Stimulated activated CD4-positive, alpha-beta T cell treated with anti-CD3 and anti-CD28 coated beads, Interleukin-2, amount 100 ng/mL, for 24 hours (primary cell): ENCODE measurements at places on chromosomes 3 and 15.

DNA sequence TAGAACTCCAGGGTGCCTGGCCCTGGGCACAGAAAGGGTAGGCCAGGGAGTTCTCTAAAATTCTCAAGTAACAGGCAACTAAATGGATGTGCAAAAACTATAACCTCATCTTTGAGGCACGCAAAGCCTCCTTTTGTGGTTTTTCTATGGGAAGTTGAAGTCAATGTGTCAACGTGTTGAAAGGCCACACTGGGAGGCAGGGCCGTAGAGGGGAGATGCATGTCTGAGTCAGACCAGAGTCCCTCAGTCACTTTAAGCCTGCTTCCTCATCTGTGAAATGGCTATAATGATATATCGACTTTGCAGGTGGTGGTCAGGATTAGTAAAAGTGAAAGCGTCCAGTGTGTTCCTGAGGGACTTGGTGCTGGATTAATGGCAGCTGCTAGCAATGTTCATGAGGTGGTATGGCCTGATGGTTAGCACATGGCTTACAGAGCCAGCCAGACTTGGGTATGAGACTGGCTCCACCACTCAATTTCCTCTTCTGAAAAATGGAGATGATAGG lies 17.0 kb downstream of the TGM5 start:
- DNase-seq, result no peak

- DNase-seq, result no peak
These were observed 30.8 kb downstream of the KLHL25 start for GRCh38 chr15:85763673-85764633.

DNA sequence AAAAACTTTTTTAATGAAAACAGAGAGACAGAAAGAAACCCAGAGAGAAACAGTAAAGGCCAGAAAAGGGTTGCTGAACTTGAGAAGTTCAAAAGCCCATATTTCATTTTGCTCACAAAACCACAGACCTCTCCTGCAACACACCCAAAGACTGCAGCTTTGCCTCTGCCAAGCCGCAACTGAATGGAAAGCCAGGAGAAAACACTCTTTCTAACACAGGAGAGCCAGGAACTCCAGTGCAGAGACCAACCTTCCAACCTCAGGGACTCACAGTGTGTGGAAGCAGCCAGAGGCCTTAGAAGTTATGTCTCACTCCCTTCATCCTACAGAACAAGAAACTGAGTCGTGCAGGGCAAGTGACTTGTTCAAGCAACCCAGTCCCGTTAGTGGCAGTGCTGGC lies 163.1 kb upstream of the HES1 start:
- no peak for DNase-seq

DNA sequence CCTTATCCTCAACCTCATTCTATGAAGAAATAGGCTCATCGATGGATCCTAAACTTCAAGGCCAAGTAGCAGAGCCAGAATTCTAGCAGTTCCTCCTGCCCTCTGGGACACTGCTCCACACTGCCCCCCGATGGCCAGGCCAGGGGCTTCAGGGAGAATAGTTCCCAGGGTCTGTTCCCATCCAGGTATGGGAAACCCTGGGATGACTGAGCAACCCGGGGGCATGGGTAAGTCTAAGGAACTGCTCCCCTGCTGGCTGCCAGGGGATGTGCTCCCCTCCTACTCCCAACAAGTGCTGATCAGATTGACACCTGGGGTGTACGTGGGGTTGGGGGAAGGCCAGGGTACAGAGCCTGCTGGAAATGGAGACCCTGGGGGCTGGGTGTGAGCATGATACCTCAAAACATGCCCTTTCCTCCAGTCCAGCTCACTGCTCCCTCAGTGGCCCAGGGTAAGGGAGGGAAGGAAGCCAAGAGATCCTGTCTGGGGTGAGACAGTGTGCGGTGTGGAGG lies 7.6 kb downstream of the ULK3 start:
- peak; percentile 62 for DNase-seq

- no peak for DNase-seq
These were observed 28.9 kb downstream of the GRAMD1C start for GRCh38 chr3:113867506-113867905.

- no peak for DNase-seq
These were observed 63.5 kb downstream of the CHRD start for GRCh38 chr3:184443364-184443763.

GRCh38 chr3:161914703-161915417 lies 418.3 kb downstream of the OTOL1 start:
- DNase-seq, result no peak

- DNase-seq, result peak; percentile 20
These were observed at the start of gene SYNM for GRCh38 chr15:99104788-99105513. Gene SYNM (plus strand): TSS chr15:99105080. CDS start chr15:99105200, 120 bp downstream.

DNA sequence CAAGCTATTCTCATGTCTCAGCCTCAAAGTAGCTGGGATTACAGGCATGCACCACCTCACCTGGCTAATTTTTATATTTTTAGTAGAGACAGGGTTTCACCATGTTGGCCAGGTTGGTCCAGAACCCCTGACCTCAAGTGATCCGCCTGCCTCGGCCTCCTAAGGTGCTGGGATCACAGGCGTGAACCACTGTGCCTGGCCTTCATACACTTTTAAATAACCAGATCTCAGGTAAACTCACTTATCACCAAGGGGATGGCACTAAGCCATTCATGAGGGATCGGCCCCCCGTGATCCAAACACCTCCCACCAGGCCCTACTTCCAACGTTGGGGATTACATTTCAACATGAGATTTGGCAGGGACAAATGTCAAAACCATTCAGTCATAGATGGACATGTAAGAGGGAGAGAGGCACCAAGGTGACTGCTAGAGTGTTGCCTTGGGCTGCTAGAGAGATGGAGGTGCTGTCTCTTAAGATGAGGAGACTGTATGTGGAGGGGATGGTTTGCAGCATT lies 13.3 kb upstream of the DOCK3 start:
- no peak for DNase-seq

- no peak for DNase-seq
These were observed 17.4 kb upstream of the CHD2 start for GRCh38 chr15:92882697-92883162.

GRCh38 chr15:68028137-68028887 lies 25.8 kb upstream of the PIAS1 start:
- no peak for DNase-seq

- DNase-seq, result no peak
These were observed 59.2 kb downstream of the LIPC start for GRCh38 chr15:58490888-58491473.

GRCh38 chr3:117200962-117201361 lies 491.4 kb downstream of the TUSC7 start:
- DNase-seq, result no peak

- DNase-seq, result no peak
These were observed 33.1 kb downstream of the NBEAL2 start for GRCh38 chr3:47012342-47013230.

GRCh38 chr3:186869253-186870100 lies 27.0 kb downstream of the ADIPOQ start:
- DNase-seq, result no peak

- DNase-seq, result peak; percentile 22
These were observed 475.0 kb upstream of the PROK2 start for GRCh38 chr3:72259755-72260587.

DNA sequence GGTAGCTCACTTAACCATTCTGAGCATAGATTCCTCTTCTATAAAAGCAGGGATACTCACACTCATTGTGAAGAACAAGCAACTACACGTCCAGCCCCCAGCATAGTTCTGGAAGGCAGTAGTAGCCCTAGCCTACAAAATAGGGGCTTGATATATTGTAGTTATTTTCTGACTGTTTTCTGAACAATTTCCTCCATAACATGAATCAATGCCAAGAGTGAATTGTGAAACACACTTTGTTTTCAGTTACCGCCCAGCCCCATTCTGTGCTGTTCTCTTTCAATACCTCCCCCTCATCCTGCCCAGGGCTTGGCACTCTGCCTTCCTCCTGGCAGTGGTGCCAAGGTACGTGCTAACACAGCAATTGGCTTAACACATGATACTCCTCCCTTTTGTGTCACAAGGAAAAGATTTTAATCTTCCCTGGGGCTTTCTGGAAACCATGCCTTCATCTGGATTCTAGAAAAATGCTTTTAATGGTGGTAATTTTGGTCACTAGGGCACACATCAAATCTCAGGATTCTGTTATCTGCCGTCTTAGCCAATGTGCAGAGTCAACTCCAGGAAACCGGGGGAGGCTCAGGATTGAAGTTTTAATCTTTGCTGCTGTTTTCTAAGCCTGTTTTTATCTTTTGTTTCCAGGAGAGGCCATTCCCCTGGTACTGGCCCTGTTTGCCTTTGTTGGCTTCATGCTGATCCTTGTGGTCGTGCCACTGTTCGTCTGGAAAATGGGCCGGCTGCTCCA lies 37.2 kb downstream of the IL20RB start:
- no peak for DNase-seq

GRCh38 chr15:26867200-26868007 lies 542 bp downstream of the GABRA5 start:
- no peak for DNase-seq

- no peak for DNase-seq
These were observed 3.2 kb downstream of the TNIK start for GRCh38 chr3:171456765-171457606.

- DNase-seq, result no peak
These were observed 9.1 kb upstream of the MFSD1 start for GRCh38 chr3:158792709-158793108.

GRCh38 chr3:156867920-156868319 lies 41.8 kb downstream of the LEKR1 start:
- no peak for DNase-seq

- DNase-seq, result no peak
These were observed 37.3 kb downstream of the ADIPOQ start for GRCh38 chr3:186879781-186880180.

DNA sequence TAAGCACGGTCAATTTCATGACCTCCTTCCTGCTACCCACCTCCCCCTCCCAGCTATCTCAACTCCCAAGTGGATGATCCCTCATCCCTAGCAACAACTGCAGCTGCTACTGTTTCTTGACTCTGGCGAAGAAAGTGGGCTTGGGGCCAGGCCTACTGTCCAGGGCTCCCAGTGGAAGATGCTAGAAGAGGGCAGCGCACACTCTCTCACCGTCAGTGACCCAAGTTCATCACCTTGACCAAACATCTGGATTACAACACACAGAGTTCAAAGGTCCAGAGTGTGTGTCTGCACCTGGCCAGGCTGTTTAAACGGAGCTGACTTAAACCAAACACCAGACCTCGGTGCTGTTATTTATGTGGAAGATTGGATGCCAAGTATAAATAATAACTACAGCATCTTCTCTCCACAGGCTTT lies 385.6 kb downstream of the SHQ1 start:
- no peak for DNase-seq

DNA sequence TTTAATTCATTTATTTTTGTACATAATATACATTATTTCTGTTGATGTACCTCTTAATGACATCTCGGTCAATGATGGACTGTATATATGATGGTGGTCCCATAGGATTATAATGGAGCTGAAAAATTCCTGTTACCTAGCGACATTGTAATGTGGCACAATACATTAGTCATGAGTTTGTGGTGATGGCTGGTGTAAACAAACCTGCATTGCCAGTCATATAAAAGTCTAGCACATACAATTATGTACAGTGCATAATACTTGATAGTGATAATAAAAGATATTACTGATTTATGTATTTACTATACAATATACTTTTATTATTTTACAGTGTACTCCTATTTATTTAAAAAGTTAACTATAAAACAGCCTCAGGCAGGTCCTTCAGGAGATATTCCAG lies 15.1 kb downstream of the TTC14 start:
- DNase-seq, result no peak

DNA sequence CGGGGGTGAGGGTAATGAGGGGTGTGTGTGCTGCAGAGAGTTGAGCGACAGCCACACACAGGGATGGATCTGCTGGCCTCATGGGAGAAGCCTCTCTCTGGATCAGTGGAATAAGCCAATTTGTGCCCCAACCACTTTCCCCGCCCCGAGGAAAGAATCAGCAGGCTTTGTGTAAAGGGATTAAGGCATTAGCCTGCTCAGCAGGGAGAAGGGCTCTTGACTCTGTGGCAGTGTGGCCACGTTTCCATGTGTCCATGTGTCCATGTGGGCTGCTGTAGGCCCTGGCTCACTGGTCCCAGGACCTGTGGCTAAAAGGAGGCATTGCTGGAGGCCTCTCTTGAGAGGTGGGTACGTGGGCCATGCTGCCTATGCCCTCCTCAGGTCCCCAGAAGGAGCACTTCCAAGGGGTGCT lies 104.7 kb downstream of the HMG20A start:
- no peak for DNase-seq

- DNase-seq, result peak; percentile 53
These were observed 29.8 kb downstream of the IRAK2 start for GRCh38 chr3:10194328-10195071.

DNA sequence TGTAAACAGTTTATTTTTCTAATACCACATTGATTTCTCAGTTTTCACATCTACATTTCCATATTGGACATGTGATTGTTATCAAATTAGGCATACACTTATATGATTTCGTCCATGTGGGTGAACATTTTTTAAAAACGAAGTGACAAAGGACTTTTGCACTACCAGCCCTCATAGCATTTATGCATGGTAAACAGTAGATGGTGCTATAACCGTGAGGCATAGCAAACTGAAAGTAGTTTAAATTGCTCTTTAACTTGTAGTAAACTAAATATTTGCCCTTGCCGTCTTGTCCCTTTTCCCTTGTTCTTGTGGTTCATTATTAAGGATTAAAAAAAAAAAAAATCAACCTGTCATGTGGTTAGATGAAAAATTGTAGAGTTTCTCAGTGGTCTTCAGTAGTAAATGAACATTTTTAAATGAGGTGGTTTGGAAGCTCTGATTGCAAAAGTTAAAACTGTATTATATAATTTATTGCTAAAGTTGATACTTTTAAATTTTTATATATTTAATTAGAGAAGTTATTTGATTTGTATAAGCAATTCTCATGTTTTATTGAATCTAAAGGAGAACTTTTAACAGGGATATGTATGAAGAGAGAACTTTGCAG lies 24.0 kb downstream of the STX19 start:
- DNase-seq, result no peak

DNA sequence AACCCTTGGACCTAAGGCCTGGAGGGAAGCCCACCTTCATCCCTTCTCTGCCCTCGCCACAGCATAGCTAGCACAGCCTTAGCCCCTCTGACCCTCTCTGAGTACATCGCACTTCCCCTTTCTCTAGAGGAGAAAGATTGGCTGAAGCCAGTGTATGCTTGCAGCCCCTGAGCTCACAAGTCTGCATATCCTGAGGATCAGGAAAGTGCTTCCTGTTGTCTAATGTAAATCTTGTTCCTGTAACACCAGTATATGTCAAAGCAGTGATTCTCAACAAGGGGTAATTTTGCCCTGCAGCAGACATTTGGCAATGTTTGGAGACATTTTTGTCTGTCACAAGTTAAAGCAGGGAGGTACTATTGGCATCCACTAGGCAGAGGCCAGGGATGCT lies 2.2 kb upstream of the PRKCD start:
- no peak for DNase-seq

DNA sequence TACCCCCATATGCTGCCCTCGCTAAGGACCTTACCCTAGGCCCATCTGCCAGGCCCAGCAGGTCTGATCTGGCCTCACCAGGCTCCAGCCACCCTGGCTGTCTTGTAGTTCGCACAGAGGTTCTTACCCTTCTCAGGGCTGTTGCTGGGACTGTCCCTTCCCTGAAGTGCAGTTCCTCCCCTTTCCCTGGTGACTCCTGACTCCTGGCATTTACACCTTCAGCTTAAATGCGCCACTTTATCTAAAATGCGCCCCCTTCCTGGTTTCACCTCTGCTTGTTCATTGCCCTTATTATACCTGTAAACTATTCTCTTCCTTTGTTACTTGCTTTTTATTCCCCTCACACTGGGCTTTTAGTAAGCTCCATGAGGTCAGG lies 835 bp upstream of the TTLL3 start:
- no peak for DNase-seq

GRCh38 chr3:123313889-123314288 lies 112.1 kb downstream of the SEC22A start:
- no peak for DNase-seq

- DNase-seq, result no peak
These were observed 66.8 kb upstream of the RASGRP1 start for GRCh38 chr15:38631119-38632075.

GRCh38 chr3:189766416-189766815 lies 135.2 kb downstream of the TP63 start:
- no peak for DNase-seq
